IMR-90 (cell line): ENCODE measurements at places on chromosomes 6 and 20.

DNA sequence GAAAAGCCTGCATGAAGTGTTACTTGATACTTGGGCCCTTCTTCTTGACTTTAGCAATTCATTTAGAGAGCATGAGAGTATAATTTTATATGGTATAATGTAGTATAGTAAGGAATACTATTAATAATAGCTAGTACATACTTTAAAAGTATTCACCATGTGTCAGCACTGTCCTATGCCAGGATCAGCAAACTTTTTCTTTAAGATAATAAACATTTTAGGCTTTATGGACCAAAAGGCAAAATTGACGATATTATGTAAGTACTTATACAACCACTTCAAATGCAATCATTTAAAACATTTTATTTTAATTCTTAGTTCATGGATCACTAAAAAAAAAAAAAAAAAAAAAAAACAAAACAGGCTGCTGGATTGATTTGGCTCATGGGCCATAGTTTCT lies 163.9 kb downstream of the IBTK start:
- H3K36me3 ChIP-seq = no peaks in the 10 kb centered on the region
- DNase-seq = peak; percentile 78
- no peak overlapping the region for H3K27ac ChIP-seq
- no peak overlapping the region for H3K4me3 ChIP-seq
- no peaks in the 10 kb centered on the region for H3K4me1 ChIP-seq
- no peaks in the 10 kb centered on the region for H3K27me3 ChIP-seq

DNA sequence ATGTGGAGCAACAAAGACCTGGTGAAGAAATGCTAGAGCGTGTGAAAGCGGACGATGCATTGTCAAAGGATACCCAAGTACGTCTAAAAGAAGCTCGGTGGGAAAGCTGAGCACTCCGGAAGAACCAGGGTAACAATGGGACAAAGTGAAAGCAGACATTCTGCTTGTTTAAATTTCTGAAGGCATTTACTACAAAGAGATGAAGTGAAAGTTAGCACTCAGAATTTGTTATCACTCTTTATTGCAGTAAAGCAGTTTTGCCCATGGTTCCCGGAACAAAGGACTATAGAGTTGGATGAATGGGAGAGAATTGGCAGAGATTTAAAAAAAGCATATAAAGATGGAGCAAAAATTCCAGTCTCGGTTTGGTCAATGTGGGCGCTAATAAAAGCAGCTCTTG lies 12.8 kb upstream of the IRAK1BP1 start:
- H3K27me3 ChIP-seq = no peaks in the 10 kb centered on the region
- no peaks in the 10 kb centered on the region for H3K36me3 ChIP-seq
- no peak overlapping the region for H3K27ac ChIP-seq
- no peak overlapping the region for H3K4me3 ChIP-seq
- DNase-seq = no peak
- no peaks in the 10 kb centered on the region for H3K4me1 ChIP-seq

DNA sequence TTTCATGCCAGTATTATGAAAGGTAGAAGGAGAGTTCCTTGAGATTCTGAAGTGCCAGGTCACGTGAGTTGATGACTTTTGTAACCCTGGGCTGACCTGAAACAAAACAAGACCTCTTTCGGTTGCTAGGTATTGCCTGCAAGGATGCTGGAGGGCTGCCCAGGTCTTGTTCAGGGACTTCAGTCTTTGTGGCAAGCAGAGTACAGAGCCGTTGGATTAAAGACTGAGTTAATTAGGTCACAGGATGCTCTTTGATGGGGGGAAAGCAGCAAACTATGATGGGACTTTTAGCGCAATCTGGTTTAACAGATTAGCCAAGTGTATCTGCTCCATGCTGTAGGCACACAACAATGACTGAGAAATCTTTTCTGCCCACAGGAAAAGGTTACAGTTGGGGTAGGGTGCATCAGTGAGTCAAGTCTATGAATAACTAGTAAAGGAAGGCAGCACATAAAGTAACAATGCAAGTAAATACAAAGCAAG lies 12.8 kb upstream of the ELOVL5 start:
- H3K4me1 ChIP-seq = peaks cover 13% of the 10 kb centered on the region
- H3K27ac ChIP-seq = no peak overlapping the region
- no peak overlapping the region for H3K4me3 ChIP-seq
- H3K27me3 ChIP-seq = no peaks in the 10 kb centered on the region
- peak; percentile 30 for DNase-seq

DNA sequence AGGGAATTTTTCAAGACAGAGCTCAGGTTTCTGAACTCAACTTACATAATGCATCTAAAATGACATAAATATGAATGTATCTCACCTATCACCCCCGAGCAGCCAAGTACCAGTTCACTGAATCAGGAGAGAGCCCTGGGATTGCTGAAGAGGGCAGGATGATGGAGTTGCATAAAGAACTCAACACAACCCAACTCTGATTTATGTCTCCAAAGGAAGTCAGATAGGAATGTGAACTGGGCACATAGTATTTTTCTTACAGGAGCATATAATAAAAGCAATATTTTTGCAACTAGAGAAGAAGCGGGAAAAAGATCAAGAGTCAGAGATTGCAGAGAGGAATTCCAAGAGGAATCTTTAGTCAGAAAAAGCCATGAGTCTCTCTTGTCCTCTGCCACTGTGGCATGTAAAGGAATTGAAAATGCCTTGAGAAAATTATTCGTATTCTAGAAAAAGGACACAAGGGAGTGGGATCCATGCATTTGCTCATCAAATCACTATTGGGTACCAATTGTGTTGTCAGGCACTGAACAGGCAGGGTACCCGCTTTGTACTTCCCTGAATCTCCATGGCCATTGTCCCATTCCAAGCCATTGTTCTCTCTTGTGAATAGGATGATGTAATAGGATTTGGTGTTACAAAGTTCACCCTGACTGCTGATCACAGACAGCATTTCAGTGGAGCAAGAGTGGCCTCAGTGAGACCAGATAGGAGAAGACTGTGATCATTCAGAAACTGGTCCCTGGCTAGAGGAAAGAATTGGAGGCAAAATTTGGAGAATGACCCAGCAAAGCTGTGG lies 16.3 kb downstream of the RIN2 start:
- H3K27me3 ChIP-seq = no peaks in the 10 kb centered on the region
- H3K4me3 ChIP-seq = no peak overlapping the region
- no peak overlapping the region for H3K27ac ChIP-seq
- no peak for DNase-seq
- peaks cover 3% of the 10 kb centered on the region for H3K36me3 ChIP-seq

DNA sequence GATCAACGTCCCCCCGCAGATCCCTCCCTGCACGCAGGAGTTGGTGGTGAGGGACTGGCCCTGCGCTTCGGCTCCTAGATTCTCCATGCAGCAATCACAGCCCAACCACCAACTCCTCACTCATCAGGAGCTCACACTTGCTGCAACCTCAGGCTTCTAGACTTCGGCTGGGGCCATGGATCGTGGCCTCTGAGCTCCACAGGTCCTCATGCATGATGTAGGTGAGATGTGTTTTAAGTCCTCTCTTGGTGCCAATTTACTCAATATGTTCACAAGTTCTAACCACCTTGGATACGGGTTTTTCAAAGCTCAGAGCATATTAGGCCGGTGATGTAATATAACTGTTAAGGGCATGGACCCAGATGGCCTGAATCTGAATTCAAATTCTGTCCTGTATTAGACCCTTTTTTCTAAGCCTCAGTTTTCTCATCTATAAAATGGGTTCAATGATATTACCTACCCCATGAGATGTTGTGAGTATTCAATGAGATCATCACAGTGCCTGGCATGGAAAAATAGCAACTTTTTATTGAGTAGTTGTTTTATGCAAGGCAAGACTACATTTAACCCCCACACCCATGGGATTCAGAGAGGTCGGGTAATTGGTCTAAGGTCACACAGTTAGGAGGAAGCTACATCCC lies 31.0 kb downstream of the SUN5 start:
- no peaks in the 10 kb centered on the region for H3K4me1 ChIP-seq
- DNase-seq = no peak
- H3K36me3 ChIP-seq = no peaks in the 10 kb centered on the region
- no peak overlapping the region for H3K4me3 ChIP-seq
- H3K27ac ChIP-seq = no peak overlapping the region

DNA sequence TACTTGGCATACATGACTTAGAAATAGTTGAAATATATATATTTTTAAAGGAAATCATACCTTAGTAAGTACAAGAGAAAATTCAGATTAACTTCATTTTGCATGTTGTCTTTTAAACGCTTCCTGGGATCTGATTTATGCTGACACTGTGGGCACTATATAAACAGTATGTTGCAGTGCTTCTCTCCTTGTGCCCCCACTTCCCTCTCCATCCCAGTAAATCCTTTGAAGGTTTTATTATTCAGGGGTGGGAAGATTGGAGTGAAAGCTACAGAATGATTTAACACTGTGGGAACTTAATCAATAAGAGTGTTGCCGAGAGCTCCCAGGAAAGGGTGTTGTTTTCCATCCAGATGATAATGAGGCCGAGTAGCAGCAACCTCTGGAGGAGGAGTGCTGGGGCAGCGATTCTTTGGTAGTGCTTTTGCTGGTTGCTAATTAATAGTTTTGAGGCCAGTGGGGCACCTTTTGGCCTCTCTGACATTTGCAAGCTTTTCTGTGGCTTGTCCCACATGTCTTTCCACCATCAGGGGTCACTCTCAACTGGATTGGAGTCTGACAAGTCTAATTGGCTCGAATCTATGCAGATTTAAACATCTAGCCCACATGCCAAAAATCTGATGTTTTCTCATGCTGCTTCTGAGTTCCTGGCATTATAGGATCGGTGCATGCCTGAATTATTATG lies 183.0 kb upstream of the MMS22L start:
- H3K36me3 ChIP-seq = no peaks in the 10 kb centered on the region
- no peak overlapping the region for H3K27ac ChIP-seq
- H3K27me3 ChIP-seq = no peaks in the 10 kb centered on the region
- H3K4me1 ChIP-seq = no peaks in the 10 kb centered on the region

- DNase-seq = peak; percentile 90
- H3K4me3 ChIP-seq = no peak overlapping the region
- H3K4me1 ChIP-seq = peaks cover 13% of the 10 kb centered on the region
- peak overlapping the region; percentile 25; the same call in 1 of the 2 replicates for H3K27ac ChIP-seq
- no peaks in the 10 kb centered on the region for H3K27me3 ChIP-seq
Measured at GRCh38 chr6:4125933-4126864, 9.2 kb downstream of the ECI2 start.

DNA sequence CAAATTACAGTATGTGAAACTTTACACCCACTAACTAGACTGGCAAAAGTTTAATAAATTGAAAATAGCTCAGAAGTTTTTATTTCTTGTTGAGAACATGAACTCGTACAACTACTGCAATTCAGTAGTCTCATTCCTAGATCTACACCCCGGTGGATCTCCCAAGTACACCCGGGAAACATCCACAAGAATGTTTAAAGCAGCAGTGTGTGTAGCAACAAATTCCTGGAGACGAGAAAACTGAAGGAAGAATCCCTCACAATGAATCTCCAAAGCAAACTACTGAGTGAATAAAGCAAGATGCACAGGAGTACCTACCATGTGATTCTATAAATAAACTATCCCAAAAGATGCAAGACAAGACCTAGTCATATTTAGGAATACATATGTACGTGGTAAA lies 954.0 kb upstream of the MAP3K7 start:
- no peaks in the 10 kb centered on the region for H3K36me3 ChIP-seq
- no peaks in the 10 kb centered on the region for H3K27me3 ChIP-seq
- H3K27ac ChIP-seq = no peak overlapping the region
- no peak for DNase-seq
- no peak overlapping the region for H3K4me3 ChIP-seq
- H3K4me1 ChIP-seq = no peaks in the 10 kb centered on the region

DNA sequence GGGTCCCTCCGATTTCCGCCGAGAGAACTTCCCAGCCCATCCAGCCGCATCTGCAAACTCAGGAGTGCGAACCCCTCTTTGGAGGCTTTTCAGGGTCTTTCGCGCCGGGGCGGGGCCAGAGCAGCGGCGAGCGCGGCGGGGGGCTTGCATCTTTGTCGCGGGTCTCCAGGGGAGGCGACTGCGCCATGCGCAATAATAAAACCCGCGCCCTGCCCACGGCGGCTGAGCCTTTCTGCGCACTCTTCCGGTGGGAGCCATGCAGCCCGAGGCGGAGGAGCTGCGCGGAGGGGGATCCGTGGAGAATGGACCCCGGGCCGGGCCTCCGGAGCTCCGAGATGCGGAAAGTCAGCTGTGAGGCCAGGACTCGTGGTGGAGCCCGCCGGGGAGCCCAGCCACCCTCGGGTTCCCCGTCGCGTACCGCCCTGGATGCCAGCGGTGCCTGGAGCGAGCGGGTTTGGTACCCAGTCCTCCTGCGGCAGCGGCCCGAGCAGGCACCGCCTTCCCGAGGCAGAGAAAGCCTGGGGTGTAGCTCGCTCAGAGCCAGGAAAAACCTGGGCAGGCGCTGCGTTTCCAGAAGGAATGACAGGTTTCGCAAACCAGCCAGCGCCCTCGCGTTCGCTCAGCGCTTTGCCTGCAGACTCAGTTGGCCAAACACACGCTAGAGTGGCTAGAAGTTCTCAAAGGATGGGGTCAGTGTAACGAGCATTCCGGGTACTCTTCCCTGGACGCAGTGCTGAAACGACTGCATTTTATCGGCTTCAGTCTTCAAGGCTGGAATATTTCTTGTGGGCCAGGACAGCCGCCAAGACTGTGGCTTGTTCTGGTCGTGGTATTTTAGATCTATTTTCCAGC lies 1.2 kb downstream of the AKAP12 start:
- peak overlapping the region; percentile 1 for H3K27ac ChIP-seq
- H3K36me3 ChIP-seq = 0 out of 2 replicates have a peak, but pooled peaks cover 2% of the 10 kb centered on the region
- DNase-seq = peak; percentile 73
- peak overlapping the region; percentile 69 for H3K4me3 ChIP-seq

- H3K4me3 ChIP-seq = peak within 1 kb of the TSS; percentile 65
- H3K27ac ChIP-seq = peak within 1 kb of the TSS; percentile 87
- no peaks in the 10 kb centered on the region for H3K27me3 ChIP-seq
- no peaks in the 10 kb centered on the region for H3K36me3 ChIP-seq
- H3K4me1 ChIP-seq = 0 out of 2 replicates have a peak, but pooled peaks cover 3% of the 10 kb centered on the region
Measured at GRCh38 chr6:131063028-131063763, at the start of gene EPB41L2. EPB41L2 (minus strand) TSS chr6:131063245; CDS start chr6:130956485, 106,760 bp downstream.

DNA sequence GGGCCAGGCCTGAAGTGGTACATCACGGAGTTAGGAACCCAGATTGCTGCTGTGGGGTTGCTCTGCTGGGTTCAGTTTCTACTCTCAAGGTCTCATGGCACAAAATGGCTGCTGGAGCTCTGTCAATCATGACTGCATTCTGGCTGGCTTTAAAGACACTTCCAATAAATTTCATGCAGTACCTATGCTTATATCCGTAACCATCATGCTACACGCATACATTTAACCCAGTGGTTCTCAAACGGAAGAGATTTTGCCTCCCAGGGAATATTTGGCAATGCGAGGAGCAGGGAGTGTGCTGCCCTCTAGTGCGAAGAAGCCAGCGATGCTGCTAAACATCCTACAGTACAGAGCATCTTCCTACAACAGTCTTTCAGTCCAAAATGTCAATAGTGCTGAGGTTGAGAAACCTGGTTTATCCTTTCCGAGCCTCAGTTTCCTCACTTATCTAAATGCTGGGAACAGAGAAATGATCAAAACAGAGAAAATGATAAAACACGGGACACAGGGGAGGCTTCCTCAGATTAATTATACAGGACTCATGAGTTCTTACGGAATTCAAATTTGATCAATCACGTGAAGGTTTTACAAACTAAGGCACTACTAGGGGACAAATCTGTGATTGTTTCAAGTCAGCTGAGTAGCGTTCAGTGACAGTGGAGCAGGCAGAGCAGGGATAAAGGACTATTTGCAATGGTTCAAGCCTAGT lies 9.6 kb upstream of the SLC2A10 start:
- H3K36me3 ChIP-seq = no peaks in the 10 kb centered on the region
- H3K4me3 ChIP-seq = no peak overlapping the region
- no peak overlapping the region for H3K27ac ChIP-seq
- no peaks in the 10 kb centered on the region for H3K27me3 ChIP-seq
- peak; percentile 52 for DNase-seq
- H3K4me1 ChIP-seq = peaks cover 11% of the 10 kb centered on the region
